ENCODE measurements at places on chromosomes 12 and 14.
A peak's percentile ranks its signal among the peaks of the same experiment; 100 is the strongest.

DNA sequence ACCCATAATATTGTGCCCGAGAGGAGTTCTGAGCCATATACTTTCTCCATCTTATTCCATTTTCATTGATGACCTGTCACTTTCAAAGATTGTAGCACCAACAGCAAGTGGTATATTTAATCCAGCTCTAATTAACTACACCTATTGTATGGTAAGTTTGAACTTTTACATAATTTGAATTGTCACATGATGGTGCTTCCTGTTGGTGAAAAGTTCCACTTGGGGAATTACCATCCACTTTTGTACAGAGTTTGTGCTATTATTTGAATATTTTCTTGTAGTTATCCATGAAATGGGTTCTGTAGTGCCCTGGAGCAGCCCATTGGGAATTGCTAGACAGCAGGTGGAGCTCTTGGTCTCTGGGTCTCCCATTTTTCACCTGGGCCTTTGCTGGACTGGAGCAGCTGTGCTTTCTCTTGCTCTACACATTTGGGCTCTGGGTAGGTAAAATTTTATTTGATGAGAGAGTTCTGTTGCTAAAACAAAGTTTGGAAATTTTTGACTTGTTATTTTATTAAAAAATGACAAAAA is 3.0 kb downstream of the SMCO3 start:
- H3K27ac ChIP-seq, result no peak overlapping the region
- no peak overlapping the region for H3K4me3 ChIP-seq
- no peak for DNase-seq

DNA sequence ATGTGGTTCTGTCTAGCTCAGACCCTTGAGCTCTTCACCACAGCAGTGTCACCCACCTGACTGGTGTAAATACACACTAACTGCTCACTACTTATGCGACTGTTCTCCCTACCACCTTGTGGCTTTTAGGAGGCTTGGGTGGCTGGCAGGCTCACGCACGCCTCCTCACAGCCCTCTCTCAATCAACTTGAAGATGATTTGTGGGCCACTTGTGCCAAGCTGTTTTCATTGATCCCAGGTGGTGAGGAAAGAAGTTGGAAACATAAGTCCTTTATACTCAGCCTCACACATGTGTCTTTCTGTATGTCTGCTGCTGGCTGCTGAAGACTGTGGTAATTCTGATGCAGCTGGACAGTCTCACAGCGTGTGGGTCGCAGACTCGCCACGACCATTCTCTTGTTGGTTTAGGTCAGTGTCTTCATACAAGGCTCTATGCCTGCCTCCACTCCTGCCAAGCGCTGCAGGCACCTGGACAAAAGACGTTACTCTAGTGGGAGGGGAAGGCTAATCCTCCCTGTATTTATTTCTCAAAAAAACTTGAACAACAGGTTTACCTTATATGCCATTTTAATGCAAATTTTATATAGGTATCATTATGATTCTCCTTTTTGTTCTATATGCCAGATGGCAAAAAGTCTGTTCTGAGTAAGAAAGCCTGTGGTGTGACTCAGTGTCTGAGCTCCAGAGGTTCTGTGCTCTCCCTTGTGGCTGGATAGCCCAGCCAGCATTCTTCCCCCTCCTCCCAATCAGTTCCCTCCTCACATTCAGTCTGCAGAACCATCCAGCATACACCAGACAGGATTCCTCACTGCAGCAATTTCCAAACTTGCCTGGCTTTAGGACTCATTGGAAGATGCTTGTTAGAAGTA is 115.6 kb downstream of the DIP2B start:
- peaks cover 33% of the 10 kb centered on the region for H3K4me1 ChIP-seq
- H3K27ac ChIP-seq, result peak overlapping the region; percentile 51
- no peak for DNase-seq
- no peak overlapping the region for H3K4me3 ChIP-seq
- H3K27me3 ChIP-seq, result no peaks in the 10 kb centered on the region

DNA sequence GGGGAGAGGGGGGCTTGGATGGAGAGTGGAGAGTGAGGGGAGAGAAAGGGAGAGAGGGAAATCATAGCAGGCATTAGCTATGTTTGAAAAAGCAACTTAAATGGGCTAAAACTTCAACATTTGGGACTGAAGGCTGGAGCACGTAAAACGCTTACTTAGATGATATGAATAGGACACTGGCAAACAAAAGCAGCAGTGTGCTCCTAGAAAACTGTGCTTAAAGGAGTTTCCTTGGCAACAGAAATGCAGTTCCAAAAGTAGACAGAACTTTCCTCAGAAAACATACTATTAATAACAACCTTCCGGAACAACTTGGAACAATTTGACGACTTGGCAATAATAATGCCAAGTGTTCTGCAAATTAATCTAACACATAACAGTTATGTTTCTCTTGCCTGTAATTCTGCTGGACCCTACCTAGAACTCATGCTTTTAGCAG is 235.5 kb upstream of the NPAS3 start:
- H3K4me3 ChIP-seq, result no peak overlapping the region
- H3K4me1 ChIP-seq, result peaks cover 13% of the 10 kb centered on the region
- H3K27me3 ChIP-seq, result no peaks in the 10 kb centered on the region
- H3K36me3 ChIP-seq, result no peaks in the 10 kb centered on the region
- DNase-seq, result no peak

GRCh38 chr12:6443361-6443983 is 1.3 kb upstream of the CD27 start:
- no peak for DNase-seq
- no peaks in the 10 kb centered on the region for H3K36me3 ChIP-seq
- no peaks in the 10 kb centered on the region for H3K27me3 ChIP-seq
- no peak overlapping the region for H3K27ac ChIP-seq

- H3K36me3 ChIP-seq, result no peaks in the 10 kb centered on the region
- H3K4me1 ChIP-seq, result no peaks in the 10 kb centered on the region
- H3K27ac ChIP-seq, result no peak overlapping the region
- no peak for DNase-seq
Measured at GRCh38 chr12:29167445-29167844, 18.4 kb downstream of the FAR2 start.

DNA sequence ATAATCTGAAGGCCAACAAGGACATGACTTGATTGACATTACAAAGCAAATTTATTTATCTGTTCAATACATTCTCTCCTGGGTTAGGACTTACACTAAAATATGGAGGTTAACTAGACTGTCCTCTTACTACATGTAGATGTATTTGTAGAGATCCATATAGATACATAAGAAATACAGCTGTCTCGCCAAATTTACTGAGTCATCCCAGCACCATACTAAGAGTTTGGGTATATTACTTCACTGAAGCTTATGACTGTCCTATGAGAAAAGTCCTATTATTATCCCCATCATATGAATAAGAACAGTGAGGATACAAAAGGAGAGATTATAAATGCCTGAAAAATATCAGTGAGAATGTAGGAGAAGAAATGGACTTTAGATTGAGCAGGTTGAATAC is 44.8 kb upstream of the ACSM4 start:
- H3K27ac ChIP-seq, result no peak overlapping the region
- DNase-seq, result no peak
- H3K36me3 ChIP-seq, result no peaks in the 10 kb centered on the region
- H3K27me3 ChIP-seq, result no peaks in the 10 kb centered on the region

DNA sequence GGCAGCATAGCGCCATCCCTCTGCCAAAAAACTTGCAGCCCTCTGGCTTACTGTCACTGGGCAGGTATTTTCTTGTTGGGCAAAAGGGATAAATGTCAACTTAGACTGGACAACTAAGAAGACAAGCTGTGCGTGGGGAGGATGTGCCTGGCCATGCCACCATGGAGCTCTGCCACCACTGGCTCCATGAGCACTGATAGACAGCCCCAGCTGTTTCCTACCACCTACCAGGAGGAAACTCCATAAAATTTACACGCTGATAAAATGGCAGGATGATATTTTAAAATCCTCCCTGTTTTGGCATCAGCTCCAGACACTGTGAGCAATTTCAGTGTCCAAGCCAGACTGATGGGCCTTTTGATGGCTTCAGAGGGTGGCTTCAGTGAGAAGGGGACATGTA is 7.1 kb upstream of the GALNT16 start:
- DNase-seq, result no peak
- no peaks in the 10 kb centered on the region for H3K27me3 ChIP-seq
- no peaks in the 10 kb centered on the region for H3K4me1 ChIP-seq
- H3K27ac ChIP-seq, result no peak overlapping the region
- no peak overlapping the region for H3K4me3 ChIP-seq

GRCh38 chr14:101600336-101600890 is 39.1 kb downstream of the DIO3 start:
- H3K27ac ChIP-seq, result no peak overlapping the region
- H3K4me1 ChIP-seq, result no peaks in the 10 kb centered on the region
- H3K4me3 ChIP-seq, result no peak overlapping the region

GRCh38 chr12:3261782-3262359 is 184.7 kb downstream of the TSPAN9 start:
- H3K36me3 ChIP-seq, result no peaks in the 10 kb centered on the region
- DNase-seq, result no peak
- H3K4me3 ChIP-seq, result no peak overlapping the region
- peaks cover 31% of the 10 kb centered on the region for H3K4me1 ChIP-seq

DNA sequence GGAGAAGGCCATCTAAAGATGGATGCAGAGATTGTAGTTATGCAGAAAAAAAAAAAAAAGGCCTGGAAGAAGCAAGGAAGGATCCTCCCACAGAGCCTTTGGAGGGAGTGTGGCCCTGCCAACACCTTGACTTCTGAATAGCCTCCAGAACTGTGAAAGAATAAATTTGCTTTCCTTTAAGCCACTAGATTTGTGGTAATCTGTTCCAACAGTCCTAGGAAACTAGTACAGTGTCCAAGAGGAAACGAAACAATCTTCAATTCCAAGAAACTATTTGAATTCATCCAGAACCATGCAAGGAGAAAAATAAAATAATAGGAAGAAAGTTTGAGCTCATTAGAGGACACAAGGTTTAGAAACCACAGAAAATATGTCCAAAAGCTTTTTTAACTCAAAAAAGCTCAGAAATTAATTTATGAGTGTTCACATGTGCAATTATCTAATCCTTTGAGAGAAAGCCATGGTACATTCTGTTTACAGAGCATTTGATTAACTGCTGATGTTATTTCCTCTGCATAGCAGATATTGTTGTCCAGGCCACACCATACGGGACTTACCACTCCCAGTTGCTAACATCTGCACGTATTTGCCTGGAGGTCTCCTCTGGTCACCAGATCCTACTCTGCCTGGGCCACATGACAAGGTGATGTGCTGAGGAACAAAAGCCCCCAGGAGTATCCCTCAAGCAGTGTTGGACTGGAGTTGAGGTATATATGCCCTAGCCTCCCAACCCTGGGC is 30.0 kb upstream of the STAB2 start:
- no peaks in the 10 kb centered on the region for H3K4me1 ChIP-seq
- H3K36me3 ChIP-seq, result no peaks in the 10 kb centered on the region
- DNase-seq, result peak; percentile 48
- no peak overlapping the region for H3K4me3 ChIP-seq

GRCh38 chr12:83515306-83516026 is 828.8 kb downstream of the TMTC2 start:
- H3K4me1 ChIP-seq, result no peaks in the 10 kb centered on the region
- H3K36me3 ChIP-seq, result no peaks in the 10 kb centered on the region
- H3K27ac ChIP-seq, result no peak overlapping the region
- no peak for DNase-seq

DNA sequence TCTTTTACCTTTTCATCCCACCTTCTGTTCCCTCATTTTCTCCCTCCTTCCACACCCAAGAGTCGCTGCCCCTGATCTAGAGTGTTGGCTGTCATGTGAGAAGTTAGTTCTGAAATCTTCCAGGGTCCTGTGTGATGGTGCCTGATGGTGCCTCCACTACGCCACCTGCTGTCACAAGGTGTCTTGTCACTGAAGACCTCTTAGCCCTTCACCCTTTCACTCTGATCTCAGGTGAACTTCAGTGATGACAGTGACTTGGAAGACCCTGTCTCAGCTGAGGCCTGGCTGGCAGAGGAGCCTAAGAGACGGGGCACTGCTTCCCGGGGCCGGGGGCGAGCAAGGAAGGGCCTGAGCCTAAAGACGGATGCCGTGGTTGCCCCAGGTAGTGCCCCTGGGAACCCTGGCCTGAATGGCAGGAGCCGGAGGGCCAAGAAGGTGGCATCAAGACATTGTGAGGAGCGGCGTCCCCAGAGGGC is 7.6 kb upstream of the PFDN5 start:
- peak; percentile 56 for DNase-seq
- H3K27ac ChIP-seq, result no peak overlapping the region
- H3K4me1 ChIP-seq, result no peaks in the 10 kb centered on the region
- H3K36me3 ChIP-seq, result no peaks in the 10 kb centered on the region
- H3K4me3 ChIP-seq, result no peak overlapping the region
- no peaks in the 10 kb centered on the region for H3K27me3 ChIP-seq

DNA sequence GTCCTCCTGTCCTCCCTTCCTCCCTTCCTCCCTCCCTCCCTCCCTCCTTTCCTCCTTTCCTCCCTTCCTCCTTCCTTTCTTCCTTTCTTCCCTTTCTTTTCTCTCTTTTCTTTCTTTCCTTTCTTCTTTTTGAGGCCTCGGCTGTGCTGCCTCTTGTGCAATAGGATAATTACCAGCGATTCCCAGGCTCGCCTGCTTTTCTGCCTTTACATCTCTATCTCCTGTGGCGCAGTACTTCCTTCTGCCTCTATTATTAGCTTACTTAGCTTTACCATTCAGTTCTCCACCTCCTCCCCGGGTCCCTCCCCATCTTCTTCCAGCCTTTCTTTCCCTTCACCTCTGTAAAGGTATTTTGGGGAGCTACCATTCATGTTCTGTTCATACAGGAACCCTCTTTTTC is 19.9 kb downstream of the ETV6 start:
- H3K27me3 ChIP-seq, result no peaks in the 10 kb centered on the region
- DNase-seq, result no peak
- H3K4me3 ChIP-seq, result no peak overlapping the region
- peaks cover 8% of the 10 kb centered on the region for H3K4me1 ChIP-seq
